ENCODE measurements at places on chromosomes 13 and 19. TPM values are rescaled to one million over a fixed set of nuclear protein-coding genes. Genes with fewer than 3 reads are reported as not detected.

Gene FRY
- 12.8 TPM for total RNA-seq

Gene MEIOSIN
- not detected for total RNA-seq

Gene PROZ
- total RNA-seq = not detected

Gene ZFP36
- total RNA-seq = 15.1 TPM

Gene C19orf44
- total RNA-seq = 5.1 TPM

Gene TJP3
- total RNA-seq = 0.98 TPM

Gene SELENOV
- total RNA-seq = not detected

Gene PTPRH
- total RNA-seq = 31.9 TPM

Gene CAPN12
- total RNA-seq = 0.15 TPM

Gene CNFN
- 1.2 TPM for total RNA-seq

Gene LILRB1
- total RNA-seq = not detected

Gene PSG6
- total RNA-seq = not detected

Gene CHERP
- 7.0 TPM for total RNA-seq

Gene TRPM4
- total RNA-seq = 3.9 TPM

Gene CACNG6
- 4.6 TPM for total RNA-seq
